Activated B cell treated with CpG ODN at 0.5 μM for 24 hours (primary cell): ENCODE measurements at places on chromosomes 13 and 19.

DNA sequence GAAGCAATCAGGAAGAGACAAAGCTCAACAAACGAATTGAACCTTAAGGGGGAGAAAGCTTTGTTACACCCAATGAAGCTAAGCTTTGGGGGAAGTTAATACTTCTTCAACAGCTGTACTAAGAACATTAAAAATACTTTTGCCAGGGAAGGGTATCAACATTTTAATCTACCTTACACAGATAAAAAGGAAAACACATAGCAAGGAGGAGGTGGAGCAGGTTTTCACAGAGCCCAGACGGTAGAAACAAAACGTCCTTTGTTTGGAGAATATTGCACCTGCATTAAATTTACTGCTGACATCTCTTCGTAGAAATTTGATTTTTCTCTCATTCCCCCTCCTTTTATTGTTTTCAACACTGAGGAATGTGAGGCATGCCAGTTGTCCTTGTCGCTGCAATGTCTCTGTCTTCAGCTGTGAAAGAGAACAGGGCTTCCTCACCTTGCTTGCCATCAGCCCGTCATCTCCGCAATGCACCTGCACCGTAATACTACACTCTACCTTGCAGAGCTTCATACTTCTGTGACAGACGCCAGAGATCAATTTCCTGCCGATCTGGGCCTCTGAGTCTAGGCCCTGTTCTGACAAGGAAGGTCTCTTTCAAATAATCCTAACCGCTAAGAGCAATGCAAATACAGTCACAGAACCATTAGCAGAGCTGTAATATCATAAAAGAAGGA is 270.8 kb downstream of the SPRY2 start:
- no peaks in the 10 kb centered on the region for H3K36me3 ChIP-seq
- DNase-seq, result no peak
- no peaks in the 10 kb centered on the region for H3K27me3 ChIP-seq
- no peaks in the 10 kb centered on the region for H3K4me1 ChIP-seq
- no peak overlapping the region for H3K27ac ChIP-seq

DNA sequence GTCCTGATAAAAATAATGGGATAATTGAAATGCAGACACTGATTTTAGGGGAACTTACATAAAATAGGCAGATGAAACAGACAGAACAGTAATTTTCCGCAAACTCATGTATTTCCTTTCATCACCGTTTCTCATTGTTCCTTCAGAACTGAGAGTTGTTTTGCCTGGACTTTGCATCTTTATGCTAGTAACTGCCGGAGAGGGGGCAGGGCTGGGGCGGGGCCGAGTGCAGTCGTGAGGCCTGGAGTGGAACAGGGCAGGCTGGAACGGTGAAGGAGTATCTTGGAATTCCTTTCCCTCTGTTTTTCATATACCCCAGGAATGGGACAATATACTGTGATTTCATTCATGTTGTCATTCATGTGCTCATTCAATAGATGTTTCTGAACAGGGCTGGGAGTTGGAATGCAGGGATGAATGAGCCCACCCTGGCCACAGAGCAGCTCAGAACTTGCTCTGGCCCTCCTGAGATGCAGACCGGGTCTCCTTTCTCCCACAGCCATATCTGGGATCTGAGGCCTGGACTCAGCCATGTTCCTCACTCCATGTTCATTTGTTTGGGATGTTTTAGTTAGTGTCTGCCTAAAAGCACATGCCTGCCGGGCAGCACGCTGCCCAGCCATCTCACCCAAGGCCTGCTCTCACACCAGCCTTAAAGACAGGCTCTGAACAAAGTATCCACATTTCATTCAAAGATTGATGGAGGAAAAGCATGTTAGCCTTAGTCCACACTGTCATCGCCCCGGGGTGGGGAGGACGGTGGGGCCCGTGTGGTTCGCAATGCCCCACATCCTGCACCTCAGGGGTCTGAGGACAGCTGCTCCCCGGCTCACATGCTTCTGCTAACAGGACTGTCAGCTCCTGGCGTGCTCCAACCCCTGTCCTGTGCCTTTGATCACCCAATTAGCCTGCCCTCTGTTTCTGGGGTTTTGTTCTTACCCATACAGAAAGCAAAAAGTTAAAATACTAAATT is 92.9 kb downstream of the SOX1 start:
- peaks cover 15% of the 10 kb centered on the region for H3K27me3 ChIP-seq
- H3K36me3 ChIP-seq, result no peaks in the 10 kb centered on the region
- H3K27ac ChIP-seq, result no peak overlapping the region
- DNase-seq, result no peak
- H3K4me3 ChIP-seq, result no peak overlapping the region

GRCh38 chr19:8239528-8240273 is 30.5 kb downstream of the CERS4 start:
- H3K4me1 ChIP-seq, result peaks cover 57% of the 10 kb centered on the region
- peaks cover 50% of the 10 kb centered on the region for H3K36me3 ChIP-seq
- DNase-seq, result no peak

DNA sequence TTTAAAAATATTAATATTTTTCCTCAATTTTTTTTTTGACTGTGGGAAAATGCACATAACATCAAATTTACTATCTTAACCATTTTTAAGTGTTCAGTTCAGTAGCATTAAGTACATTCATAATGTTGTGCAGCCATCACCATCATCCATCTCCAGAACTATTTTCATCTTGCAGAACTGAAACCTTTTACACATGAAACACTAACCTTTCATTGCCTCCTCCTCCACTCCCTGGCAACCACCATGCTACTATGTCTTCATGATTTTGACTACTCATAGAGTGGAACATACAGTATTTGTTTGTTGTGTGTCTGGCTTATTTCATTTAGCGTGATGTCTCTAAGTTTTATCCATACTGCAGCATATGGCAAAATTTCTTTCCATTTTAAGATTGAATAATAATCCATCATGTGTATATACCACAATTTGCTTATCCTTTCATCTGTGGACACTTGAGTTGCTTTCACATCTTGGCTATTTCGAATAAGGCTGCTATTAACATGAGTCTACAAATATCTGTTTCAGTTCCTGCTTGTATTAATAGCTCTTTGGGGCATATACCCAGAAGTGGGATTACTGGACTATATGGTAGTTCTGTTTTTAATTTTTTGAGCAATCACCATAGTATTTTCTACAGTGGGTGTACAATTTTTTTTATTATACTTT is 376.4 kb downstream of the MTUS2 start:
- no peak overlapping the region for H3K4me3 ChIP-seq
- H3K27ac ChIP-seq, result no peak overlapping the region
- no peaks in the 10 kb centered on the region for H3K27me3 ChIP-seq
- no peaks in the 10 kb centered on the region for H3K36me3 ChIP-seq
- H3K4me1 ChIP-seq, result peaks cover 15% of the 10 kb centered on the region

- peak overlapping the region; percentile 4 for H3K4me3 ChIP-seq
- peaks cover 63% of the 10 kb centered on the region for H3K36me3 ChIP-seq
- peaks cover 27% of the 10 kb centered on the region for H3K4me1 ChIP-seq
- H3K27ac ChIP-seq, result no peak overlapping the region
Observed at GRCh38 chr19:34960103-34960805, 3.8 kb downstream of the ZNF792 start.

DNA sequence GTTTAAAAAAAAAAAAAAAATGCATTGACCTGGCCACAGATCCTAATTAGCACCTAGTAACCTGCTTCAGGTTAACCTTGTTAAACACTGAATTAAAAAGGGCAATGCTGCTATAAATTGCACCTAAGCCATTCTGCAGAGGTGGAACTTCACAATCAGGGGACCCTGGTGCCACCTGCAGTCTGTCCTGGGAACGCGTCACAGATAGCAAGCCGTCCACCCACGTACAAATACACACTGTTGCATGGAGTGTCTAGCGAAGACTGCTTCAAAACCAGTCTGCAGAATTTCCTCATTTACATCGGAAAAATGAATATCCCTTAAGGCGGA is 169.3 kb downstream of the COL4A1 start:
- no peak for DNase-seq
- H3K4me1 ChIP-seq, result peaks cover 10% of the 10 kb centered on the region
- peak overlapping the region; percentile 74 for H3K4me3 ChIP-seq

DNA sequence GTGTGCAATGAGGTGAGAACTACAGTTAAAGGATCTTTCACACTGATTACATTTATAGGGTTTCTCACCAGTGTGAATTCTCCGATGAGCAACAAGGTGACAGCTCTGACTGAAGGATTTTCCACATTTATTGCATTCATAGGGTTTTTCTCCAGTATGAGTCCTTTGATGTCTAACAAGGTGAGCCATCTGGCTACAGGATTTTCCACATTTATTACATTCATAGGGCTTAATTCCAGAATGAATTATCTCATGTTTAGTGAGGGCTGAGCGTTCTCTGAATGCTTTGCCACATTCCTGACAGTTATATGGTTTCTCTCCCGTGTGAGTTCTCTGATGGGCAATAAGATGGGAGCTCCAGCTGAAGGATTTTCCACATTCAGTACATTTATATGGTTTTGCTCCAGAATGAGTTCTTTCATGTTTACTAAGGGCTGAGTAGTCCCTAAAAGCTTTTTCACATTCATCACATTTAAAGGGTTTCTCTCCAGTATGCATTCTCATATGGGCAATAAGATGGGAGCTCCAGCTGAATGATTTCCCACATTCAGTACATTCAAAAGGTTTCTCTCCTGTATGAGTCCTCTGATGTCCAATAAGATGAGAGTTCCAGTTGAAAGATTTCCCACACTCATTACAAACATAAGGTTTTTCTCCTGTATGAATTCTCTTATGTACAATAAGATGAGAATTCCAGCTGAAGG is 4.4 kb upstream of the C19orf18 start:
- no peaks in the 10 kb centered on the region for H3K27me3 ChIP-seq
- peaks cover 92% of the 10 kb centered on the region for H3K36me3 ChIP-seq
- no peak overlapping the region for H3K27ac ChIP-seq
- no peaks in the 10 kb centered on the region for H3K4me1 ChIP-seq

- no peak overlapping the region for H3K4me3 ChIP-seq
- H3K27ac ChIP-seq, result no peak overlapping the region
- no peak for DNase-seq
Observed at GRCh38 chr19:36121486-36122124, 6.3 kb downstream of the TBCB start.

DNA sequence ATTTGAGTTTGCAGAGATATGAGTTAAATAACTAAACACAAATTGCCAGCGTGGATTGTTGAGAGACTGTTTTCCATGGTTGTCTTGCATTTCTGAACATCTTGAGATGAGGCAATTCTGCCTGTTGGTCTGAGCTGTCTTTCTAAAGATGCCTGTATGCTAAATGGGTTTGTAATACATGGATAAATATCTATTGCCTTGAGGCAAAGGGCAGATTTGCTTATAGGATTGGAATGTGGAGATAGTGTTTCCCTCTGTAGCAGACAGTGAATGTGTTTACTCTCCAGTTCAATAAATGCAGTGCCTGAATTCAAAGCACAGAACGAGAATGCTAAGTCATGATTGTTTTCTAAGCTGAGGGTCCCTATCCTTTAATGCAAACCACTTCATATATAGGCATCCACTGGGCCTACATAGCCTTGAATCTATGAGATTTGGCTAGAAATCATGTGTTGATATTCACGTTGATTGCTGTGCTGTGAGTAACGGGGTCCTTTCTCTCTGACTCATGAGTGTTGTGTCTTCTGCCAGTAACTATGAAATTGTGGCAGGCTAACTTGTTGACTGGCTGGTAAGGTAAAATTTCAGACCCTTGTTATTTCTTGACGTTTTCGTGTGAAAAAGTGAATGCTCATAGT is 2554.8 kb downstream of the PCDH9 start:
- DNase-seq, result no peak
- no peak overlapping the region for H3K4me3 ChIP-seq
- H3K4me1 ChIP-seq, result no peaks in the 10 kb centered on the region
- no peak overlapping the region for H3K27ac ChIP-seq
- H3K27me3 ChIP-seq, result no peaks in the 10 kb centered on the region
- no peaks in the 10 kb centered on the region for H3K36me3 ChIP-seq

DNA sequence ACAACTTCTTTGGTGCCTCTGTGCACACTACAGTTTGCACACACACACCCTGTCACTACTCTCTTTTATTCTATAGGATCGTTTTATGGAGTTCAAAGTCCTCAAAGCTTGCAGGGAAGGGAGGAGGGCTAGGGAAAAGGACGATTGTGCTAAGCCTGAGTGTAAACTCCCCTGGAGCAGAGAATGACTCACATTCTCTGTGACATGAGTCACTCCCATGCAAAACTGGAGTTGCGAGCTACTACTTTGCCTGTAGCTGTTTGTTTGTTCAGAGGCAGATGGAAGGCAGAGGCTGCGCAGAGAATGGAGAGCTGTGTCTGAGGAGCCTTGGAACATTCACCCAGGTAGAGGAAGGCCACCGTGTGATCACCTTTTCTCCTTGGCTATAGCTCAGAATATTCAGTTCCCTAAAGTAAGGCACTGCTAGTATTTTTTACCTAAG is 80.5 kb upstream of the MBNL2 start:
- no peak for DNase-seq
- no peaks in the 10 kb centered on the region for H3K36me3 ChIP-seq
- peaks cover 7% of the 10 kb centered on the region for H3K4me1 ChIP-seq
- no peak overlapping the region for H3K27ac ChIP-seq
- no peak overlapping the region for H3K4me3 ChIP-seq

DNA sequence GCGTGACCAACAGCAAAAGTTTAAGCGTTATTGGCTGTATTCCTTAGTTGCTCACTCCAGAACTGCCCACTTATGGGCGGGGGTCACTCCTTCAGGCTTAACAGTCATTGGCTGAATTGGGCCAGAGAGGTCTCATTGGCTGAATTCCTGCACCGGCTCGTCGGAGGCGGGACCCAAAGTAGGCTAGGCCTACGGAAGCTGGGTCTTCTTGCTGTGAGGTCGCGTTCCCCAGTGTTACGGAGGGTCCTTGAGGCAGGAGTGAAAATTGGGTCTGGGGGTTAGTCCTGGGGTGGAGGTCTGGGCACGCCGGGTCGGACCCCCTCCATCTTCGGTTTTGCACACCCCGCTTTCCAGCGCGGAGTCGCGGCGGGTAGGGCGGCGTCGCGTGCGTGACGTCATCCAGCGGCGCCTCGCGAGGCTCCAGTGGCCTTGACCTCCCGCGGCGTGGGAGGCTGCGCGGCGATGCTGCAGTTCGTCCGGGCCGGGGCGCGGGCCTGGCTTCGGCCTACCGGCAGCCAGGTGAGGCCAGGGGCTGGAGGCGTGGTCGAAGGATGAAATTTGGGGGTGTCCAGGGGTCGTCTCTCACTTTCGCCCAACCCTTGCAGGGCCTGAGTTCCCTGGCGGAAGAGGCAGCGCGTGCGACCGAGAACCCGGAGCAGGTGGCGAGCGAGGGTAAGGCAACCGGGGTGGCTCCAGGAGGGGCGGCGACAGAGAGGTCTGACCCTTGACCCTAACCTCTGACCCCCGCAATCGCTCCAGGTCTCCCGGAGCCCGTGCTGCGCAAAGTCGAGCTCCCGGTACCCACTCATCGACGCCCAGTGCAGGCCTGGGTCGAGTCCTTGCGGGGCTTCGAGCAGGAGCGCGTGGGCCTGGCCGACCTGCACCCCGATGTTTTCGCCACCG is at the start of gene MRPL4:
TSS of gene MRPL4 (plus strand) at position 423 of the 903 bp plus-strand sequence. CDS start at position 463, 40 bp downstream.
- DNase-seq, result peak; percentile 92
- H3K36me3 ChIP-seq, result peaks cover 38% of the 10 kb centered on the region
- peak within 1 kb of the TSS; percentile 98 for H3K4me3 ChIP-seq
- no peaks in the 10 kb centered on the region for H3K27me3 ChIP-seq
- H3K27ac ChIP-seq, result peak within 1 kb of the TSS; percentile 96

GRCh38 chr13:67043901-67044300 is 186.2 kb downstream of the PCDH9 start:
- H3K27me3 ChIP-seq, result no peaks in the 10 kb centered on the region
- no peak overlapping the region for H3K27ac ChIP-seq
- H3K36me3 ChIP-seq, result no peaks in the 10 kb centered on the region
- H3K4me1 ChIP-seq, result peaks cover 6% of the 10 kb centered on the region
